ENCODE measurements at places on chromosomes 6 and 20.

- DNase-seq, result no peak
Observed at GRCh38 chr6:139338795-139339194, 35.7 kb downstream of the CITED2 start.

GRCh38 chr6:34249469-34250261 is 859 bp upstream of the SMIM29 start:
- DNase-seq, result no peak

- DNase-seq, result no peak
Observed at GRCh38 chr6:25431306-25431974, 152.3 kb downstream of the CARMIL1 start.

DNA sequence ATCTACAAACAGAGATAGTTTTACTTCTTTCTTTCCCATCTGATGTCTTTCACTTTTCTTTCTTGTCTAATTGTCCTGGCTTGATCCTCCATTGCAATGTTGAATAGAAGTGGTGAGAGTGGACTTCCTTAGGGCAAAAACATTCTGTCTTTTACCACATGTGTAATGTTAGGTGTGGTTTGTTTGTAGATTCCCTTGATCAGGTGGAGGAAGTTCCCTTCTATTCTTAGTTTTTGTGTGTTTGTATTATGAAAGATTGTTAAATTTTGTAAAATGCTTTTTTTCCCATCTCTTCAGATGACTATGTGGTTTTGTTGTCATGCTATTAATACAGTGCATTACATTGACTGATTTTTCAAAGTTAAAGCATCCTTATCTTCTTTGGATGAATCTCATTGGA is 41.6 kb upstream of the DUSP22 start:
- DNase-seq, result no peak

GRCh38 chr20:44702776-44703175 is 12.4 kb upstream of the CCN5 start:
- no peak for DNase-seq

Measured in stimulated activated CD8-positive, alpha-beta memory T cell treated with anti-CD3 and anti-CD28 coated beads, Interleukin-15, amount 100 ng/mL, for 1 hour (primary cell).